ENCODE measurements at places on chromosomes 1 and 21.

GRCh38 chr1:113282008-113282892, 108.1 kb upstream of the MAGI3 start:
- DNase-seq: no peak

- DNase-seq: peak; percentile 92
Observed at GRCh38 chr21:32423320-32424190, 11.0 kb downstream of the EVA1C start.

GRCh38 chr1:221892301-221892830, 150.5 kb upstream of the DUSP10 start:
- peak; percentile 52 for DNase-seq

DNA sequence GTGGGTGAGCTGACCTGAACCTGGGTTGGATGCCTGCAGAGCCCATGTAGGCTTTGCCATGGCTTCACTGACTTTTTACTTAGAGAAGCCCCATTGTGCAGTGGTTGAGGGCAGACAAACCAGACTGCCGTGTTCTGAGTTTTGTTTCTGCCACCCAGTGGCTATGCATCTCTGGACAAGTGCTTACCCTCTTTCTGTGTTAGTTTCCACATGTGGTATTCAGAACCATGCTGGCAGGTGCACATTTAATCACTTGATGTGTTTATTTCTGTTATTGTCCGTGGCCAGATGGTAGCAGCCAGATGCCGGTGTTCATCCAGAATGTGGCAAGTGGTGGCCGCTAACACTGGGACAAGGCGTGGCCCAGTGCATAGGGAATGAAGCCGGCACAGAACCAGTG, 10.3 kb upstream of the PTPN7 start:
- no peak for DNase-seq

DNA sequence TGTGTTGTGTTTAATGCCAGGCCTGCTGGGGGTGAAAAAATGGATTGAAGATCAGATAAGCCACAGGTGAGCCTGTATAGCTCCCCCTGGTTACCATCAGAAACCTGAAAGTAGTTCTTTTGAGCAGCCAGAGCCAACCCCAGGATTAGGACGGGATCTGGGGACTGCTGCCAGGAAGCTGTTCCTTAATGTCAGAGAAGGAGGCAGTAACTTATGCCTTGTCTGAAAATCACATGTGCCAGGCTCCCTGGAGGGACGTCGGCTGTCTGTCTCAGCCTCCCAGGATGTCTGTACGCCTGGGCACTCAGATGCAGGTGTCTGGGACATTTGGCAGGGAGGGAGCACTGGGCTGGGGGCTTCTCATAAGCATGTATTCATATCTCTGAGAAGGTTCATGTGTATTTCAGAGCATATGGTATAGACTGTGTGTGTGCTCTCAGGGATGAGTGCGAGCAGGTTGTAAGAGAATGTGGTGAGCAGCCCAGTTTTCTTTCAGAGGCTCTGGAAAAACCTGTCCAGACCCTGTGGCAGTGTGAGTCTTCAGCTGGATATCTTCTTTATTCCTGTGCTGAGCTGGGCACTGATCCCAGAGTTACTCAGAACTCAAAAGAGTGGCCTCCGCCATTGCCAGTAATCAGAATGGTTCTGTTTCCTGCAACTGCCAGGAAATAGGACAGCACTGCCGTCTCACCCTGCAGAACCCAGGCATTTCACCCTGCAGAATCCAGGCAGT, 2.8 kb downstream of the FAM43B start:
- DNase-seq: no peak

GRCh38 chr1:89705901-89706699, 73.2 kb downstream of the LRRC8C start:
- DNase-seq: no peak

- peak; percentile 71 for DNase-seq
Observed at GRCh38 chr1:6385488-6386191, 7.9 kb downstream of the ACOT7 start.

GRCh38 chr1:64033667-64034220, 169.7 kb upstream of the UBE2U start:
- DNase-seq: peak; percentile 12
